ENCODE measurements at places on chromosomes 7 and 10. TPM values are rescaled to one million over a fixed set of nuclear protein-coding genes. Genes with fewer than 3 reads are reported as not detected.

DNA sequence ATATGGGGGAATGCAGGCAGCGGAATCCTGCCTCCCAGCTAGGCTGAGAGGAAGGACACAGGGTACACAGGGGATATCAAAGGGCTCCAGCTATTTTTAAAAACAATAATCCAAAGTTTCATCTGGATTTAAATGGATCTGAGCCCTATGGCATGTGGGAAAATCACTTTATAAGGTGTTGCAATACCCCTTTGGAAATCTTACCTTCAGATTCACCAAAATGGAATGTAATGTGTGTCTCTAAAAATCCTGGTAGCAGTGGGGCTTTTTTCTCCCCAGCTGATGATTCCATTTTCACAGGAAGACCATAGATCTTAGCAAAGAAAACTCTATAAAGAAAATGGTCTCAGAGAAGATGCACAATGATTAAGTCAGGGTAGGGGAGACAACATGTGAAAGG lies 722.2 kb downstream of the PARD3 start:
- no peak for DNase-seq

DNA sequence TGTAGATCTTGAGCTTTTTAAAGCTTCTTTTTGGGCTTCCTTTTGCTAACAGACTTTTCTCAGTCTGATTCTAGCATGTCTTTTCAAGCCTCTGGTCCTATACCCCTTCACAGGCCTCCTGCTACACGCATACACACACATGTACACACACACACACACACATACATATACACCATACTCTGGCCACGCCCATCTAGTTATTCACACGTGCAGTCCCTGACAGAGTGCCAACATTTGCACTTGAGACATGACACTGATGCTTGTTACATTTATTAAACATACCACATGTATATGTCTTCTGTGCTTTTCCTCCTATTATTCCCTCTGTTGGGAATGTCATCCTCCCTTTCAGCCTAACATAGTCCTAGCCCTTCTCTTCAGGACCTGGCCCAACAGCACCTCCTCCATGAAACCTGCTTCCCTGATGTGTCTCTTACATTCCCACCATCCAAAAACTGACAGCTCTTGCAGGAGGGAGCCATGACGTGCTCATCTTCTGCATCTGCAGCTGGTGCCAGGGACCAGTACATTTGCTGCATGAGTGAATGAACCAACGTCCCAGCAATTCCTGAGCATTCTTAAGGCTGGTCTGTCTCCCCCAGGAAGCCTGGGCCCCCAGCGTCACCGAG lies 222.1 kb downstream of the ARHGAP12 start:
- DNase-seq: no peak

GRCh38 chr7:156397249-156397648 lies 243.3 kb upstream of the RNF32 start:
- DNase-seq: no peak

DNA sequence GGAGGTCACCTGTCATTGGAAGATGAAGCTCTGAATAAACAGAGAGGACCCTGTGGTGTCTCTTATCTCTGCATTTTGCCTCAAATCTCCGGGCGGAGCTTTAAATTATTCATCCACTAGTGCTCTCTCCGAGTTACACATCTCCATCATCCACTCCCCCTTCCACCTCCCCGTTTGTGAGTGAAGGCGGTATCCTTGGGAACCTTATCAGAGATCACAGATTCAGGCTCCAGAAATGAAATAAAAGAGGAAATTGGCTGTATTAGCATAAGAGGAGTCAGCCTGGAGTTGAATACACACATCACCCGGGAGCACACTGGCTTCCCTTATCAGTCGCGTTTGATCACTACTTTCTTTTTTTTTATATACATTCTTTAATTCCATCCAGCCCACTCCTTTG lies 1184.8 kb downstream of the GATA3 start:
- DNase-seq: no peak

- no peak for DNase-seq
These were observed 10.3 kb upstream of the STK17A start for GRCh38 chr7:43572516-43573049.

GRCh38 chr10:100930368-100930767 lies 17.6 kb downstream of the SLF2 start:
- DNase-seq: no peak

GRCh38 chr10:70666960-70667798 lies 5.1 kb upstream of the ADAMTS14 start:
- DNase-seq: no peak

- DNase-seq: no peak
These were observed 83.2 kb upstream of the SFMBT2 start for GRCh38 chr10:7493996-7494395.

DNA sequence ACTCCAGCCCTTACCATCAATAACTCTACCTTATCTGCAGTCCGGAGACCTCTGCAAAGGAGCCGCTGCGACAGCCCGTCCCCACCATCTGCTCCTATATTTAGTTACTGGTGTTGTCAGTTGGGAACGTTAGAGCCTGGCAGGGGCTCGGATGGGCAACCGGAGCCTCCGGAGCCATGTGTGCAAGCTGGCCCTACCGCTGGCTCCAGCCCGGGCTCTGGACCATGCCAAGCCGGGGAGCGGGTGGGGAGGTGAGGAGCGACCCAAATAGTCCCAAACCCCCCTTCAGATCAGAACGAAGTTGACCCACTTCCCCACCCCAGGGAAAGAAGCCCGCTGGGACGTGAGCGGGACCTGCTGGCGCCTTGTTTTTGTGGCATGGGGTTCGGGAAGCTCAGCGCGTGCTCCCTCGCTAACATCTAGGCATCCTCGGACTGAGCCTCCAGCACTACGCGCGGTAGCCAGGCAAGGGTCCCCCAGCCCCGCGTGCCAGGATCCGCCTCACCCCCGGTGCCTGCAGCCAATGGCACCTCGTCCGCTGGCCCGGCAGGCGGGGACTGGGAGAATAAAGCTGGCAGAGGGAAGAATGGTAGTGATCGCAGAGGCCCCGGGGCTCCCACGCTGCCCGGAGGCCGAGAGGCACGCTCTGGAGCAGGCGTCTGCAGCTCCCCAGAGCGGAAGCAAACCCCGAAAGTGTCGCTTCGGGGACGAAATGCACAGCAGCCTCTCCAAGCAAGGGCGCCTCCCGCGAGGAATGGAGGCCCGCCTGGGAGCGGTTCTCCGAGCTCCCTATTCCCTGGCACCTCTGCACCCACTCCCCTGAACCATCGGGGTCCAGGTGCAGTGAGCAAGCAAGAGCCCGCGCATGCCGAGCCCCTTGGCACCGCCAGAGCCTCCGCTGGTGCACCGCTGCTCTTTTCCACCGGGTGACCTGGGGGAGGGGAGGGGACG lies 679 bp downstream of the LRRC20 start:
- DNase-seq: peak; percentile 42

- no peak for DNase-seq
These were observed 288.3 kb downstream of the CELF2 start for GRCh38 chr10:11305825-11306593.

- no peak for DNase-seq
These were observed 55.3 kb upstream of the FAM204A start for GRCh38 chr10:118397391-118397790.

DNA sequence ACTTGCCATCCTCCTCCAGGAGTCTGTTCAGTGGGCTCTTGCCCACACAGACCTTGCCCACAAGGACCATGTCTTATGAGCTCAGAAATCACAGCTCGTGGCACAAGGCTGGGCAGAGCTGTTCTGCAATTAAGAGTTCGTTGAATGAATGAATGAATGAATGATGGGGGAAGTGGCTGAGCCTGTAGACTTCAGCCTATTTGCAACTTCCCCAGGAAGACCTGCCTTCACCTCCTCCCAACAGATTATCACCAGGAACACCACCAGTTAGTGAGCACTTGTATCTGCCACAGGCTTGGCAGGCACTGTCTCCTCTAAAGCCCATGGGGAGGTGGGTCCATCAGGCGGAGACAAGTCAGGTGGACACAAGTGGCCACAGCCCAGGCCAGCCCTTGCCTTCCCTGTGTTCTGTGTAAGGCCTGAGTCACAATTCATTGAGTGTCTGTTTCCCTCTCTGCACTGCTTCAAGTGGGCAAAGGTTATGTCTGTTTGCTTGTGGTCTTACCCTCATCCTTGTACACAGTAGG lies 1.8 kb upstream of the FGF8 start:
- no peak for DNase-seq

- DNase-seq: no peak
These were observed 660.5 kb downstream of the LRMDA start for GRCh38 chr10:76091926-76092325.

DNA sequence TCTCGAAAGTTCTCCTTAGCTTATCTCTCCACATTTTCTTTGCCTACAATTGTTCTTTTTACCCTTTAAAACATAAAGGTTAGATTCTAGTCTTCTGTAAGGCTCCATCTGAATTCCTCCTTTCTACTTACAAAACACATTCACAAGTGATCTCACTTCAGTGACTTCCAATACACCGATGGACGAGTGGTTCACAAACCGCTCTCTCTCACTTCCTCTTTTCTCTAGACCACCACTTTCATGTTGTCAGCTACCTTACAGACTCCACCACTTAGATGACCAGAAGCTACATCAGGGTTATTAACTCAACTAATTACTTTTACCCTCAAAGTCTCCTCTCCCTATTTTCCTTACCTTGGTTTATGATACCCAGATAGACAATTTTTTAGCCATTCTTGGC lies 11.8 kb downstream of the MET start:
- no peak for DNase-seq

- no peak for DNase-seq
These were observed 2.5 kb downstream of the GIMAP7 start for GRCh38 chr7:150516956-150517745.

DNA sequence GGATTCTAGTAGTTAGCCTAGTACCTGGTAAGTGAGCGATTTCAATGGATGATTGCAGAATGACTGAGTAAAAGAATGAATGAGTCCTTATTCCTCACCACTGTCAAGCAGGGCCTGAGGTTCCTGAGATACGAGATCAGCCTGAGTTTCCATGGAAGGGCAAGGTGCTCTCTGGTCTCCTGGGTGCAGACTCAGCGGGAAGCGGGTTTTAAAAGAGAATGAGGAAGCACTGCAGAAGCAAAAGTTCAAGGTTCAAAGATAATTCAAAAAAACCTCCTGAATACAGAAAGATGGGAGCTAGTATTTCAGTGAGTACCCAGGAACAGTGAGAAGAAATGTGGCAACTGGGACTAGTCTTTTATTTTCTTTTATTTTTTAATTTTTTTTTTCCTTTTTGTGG lies 4.3 kb downstream of the ZNF3 start:
- DNase-seq: no peak

GRCh38 chr10:67818323-67818722 lies 19.7 kb downstream of the DNAJC12 start:
- no peak for DNase-seq

- no peak for DNase-seq
These were observed 15.8 kb downstream of the BTBD16 start for GRCh38 chr10:122286867-122287266.

DNA sequence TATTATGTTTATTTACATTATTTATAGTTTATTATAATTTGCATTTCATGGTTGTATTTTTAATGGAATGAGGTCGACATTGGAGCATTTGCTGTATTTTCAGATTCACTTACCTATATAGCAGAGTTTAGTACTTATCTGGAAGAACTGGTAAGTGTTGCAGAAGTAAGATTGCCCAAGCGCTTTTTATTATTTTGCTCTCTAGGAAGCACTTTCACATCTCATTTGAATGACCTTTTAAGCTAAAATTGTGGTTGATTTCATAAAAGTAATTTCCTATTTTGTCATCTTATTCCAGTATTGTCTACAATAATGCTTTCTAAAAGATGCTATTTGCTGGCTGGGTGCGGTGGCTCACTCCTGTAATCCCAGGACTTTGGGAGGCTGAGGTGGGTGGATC lies 28.6 kb downstream of the SEC61A2 start:
- DNase-seq: no peak

GRCh38 chr7:151342102-151342646 lies 562 bp downstream of the NUB1 start:
- no peak for DNase-seq

- DNase-seq: no peak
These were observed 139.0 kb downstream of the TPST1 start for GRCh38 chr7:66344166-66344565.

DNA sequence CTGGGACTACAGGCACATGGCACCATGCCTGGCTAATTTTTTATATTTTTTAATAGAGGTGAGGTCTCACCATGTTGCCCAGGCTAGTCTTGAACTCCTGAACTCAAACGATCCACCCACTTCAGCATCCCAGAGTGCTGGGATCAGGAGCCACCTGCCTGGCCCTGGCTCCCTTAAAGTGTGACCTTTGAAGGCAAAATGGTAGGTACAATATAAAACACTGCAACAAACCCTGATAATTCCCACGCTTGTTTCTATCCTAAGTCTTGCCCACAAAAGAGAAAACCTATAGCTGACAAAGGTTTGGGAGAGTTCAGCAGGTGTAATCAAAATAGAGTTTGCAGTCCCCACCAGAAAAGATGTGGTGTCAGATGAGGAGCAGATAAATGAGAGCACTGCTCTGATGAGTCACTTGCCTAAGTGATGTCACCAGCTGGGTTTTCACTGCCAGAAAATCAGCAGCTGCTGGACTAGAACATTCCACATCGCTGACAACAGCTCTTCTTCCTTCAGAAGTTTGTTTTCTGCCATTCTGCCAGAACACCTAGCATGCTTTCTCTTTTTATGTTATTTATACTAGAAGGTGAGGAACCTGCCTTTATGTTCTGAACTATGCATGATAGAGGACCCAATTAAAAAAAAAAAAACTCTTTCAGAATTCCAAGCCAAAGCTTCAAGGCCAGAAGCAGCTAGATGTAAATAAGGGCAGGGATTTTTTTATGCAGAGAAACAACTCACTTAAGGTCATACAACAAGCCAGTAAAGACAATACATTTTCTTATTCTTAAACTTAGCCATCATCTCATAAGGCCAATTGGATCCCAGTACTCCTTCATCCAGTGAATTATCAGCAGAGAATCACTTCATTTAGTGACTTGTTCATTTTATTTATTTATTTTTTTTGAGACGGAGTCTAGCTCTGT lies 18.0 kb downstream of the PURB start:
- no peak for DNase-seq

GRCh38 chr10:61359452-61359851 lies 93.7 kb downstream of the TMEM26 start:
- DNase-seq: no peak

Gene AIFM2
- total RNA-seq: 1.5 TPM

Gene UNCX
- 0.05 TPM for total RNA-seq

Gene IL15RA
- 5.5 TPM for total RNA-seq

Gene NUDT1
- 105 TPM for total RNA-seq

Gene IRF5
- 10.0 TPM for total RNA-seq

Gene ANKRD61
- total RNA-seq: 0.05 TPM
